ENCODE measurements at places on chromosomes 6 and 20.

- peak; percentile 48 for DNase-seq
These were observed 25.3 kb downstream of the BFSP1 start for GRCh38 chr20:17505636-17506517.

GRCh38 chr20:54476169-54477009, 996 bp downstream of the DOK5 start:
- DNase-seq, result no peak

DNA sequence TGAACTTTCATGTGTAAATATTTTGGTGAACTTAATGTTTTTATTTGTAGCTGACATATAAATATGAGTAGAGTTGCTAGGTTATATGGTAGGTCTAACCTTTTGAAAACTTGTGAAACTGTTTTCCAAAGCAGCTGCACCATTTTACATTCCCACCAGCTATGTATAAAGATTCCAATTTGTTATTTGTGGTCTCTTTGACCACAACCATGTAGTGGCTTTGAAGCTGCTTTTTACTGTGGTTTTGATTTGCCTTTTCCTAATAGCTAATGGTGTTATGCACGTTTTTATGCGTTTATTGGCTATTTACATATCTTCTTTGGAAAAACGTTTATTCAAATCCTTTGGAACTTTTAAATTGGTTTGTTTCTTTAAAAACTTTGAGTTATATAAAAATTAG, 10.3 kb downstream of the CST3 start:
- DNase-seq, result no peak

DNA sequence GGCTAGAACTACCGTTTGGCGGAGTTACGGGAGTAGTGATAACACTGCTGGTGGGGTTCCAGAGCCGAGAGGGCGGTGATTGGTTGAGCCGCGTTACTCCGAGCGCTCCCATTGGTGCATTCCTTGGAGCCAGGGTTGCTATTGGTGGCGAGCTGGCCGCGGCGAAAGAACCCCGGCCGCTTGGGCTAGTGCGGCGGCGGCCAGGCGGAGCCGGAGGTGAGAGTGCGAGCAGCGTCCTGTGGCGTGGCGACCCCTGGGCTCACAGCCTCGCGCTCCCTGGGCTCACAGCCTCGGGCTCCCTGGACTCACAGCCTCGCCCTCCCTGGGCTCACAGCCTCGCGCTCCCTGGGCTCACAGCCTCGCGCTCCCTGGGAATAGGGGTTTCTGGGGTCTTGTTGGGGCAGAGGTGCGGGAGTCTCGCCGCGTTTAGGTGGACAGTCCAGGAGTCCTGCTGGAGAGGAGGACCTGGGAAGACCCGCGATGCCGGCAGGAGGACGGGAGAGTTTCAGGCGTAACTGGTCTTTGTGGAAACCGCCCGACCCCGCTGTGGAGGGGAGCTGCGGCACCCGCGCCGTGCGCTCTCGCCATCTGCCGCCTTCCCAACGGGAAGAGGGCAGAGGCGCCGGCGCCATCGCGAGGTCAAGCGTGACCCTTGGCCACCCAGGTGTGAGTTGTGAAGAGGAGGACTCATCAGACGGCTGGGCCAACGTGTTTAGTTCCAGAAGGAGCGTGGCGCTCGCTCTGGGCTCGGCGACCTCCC, 12.2 kb downstream of the PRDM13 start:
- DNase-seq, result no peak

GRCh38 chr6:134733801-134734200, 216.1 kb downstream of the ALDH8A1 start:
- DNase-seq, result no peak

GRCh38 chr6:108565893-108566292, 5.2 kb downstream of the FOXO3 start:
- no peak for DNase-seq

DNA sequence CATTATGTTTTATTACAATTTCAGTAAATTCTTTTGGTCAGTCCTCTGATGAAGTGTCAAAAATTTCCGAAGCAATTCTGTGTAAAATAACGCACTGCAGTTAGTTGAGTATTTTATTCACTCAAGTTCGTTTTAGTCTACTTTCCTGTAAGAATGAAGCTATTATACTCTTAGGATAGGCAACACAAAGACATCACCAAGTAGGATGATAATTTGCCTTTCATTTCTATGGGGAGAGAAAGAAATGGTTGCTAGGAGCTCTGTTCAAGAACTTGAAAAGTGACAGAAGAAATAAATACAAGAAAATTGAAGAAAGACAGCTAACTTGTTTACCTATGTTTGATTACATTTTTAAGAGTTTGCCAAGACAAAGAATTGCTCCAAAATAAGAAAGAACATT, 290.4 kb downstream of the EYS start:
- no peak for DNase-seq

GRCh38 chr6:152267967-152268845, 369.0 kb downstream of the SYNE1 start:
- no peak for DNase-seq

DNA sequence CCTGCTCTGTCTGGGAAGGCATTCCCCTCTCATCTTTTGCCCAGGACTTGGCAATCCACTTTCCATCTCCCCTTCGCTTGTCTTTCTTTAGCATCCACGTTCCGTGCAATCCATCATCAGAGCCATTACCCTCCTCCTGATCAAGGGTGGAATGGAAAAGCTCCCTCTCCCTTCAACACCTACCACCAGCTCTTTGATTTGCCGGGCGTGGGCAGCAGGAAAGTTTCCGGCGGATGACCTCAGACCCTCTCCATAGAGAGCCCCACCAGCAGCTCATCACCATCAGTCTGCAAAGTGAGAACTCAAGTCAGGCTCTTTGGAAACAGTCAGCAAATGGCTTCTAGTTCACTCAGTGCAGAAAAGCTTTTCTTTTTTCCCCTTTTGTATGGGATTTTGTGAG, 76.2 kb downstream of the TSHZ2 start:
- DNase-seq, result no peak

GRCh38 chr6:80689716-80690395, 583.4 kb downstream of the BCKDHB start:
- no peak for DNase-seq
